Cerebellar cortex (tissue), 1 donor: ENCODE measurements at places on chromosomes 5 and 9.

DNA sequence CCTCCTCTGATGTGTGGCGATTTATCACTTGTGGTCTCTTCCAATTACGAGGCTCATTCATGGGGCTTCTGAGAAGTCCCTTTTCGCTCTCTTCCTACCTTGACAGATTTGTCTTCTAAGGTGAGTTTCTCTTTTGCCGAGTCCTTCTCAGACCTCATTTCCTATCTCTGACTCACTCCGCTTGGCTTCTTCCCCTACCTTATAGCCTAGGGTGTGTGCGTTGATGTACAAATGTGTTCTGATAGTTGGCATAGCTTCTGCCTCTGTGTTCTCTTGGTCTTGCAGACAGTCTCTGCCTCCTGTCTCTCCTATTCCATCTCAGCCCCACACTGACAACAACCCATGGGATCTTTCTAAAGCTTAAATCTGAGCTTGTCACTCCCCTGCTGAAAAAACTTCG, 56.9 kb upstream of the SHB start:
- no peak for DNase-seq

GRCh38 chr5:86838083-86838482, 220.3 kb downstream of the COX7C start:
- no peak for DNase-seq

DNA sequence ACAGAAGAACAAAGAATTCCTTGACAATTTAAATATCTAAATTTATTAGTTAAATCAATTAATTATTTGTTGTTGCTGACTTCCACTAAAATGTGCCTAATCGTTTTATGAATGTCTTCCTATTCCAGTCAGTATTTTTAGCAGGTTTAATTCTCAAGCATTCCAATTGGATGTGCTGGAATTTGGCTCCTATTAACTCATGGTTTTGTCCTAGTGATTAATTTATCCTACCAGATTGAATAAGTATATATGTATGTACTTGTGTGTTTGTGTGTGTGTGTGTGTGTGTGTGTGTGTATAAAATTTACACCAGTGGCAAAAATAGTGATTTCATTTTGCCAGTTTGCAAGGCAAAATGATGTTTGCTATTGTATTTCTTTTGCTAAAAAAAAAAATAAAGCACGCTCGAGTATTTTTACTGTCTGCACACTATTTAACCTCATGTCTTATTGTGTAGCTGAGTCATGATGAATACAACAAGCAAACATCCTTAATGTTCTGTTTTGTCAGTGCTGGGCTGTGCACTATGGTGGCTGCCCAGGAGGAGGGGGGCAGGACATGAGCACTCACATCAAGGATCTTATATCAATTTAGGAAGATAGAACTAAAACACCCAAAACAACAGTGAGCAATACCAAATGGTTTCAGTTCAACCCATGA, 375.5 kb downstream of the PDE4D start:
- DNase-seq: no peak

DNA sequence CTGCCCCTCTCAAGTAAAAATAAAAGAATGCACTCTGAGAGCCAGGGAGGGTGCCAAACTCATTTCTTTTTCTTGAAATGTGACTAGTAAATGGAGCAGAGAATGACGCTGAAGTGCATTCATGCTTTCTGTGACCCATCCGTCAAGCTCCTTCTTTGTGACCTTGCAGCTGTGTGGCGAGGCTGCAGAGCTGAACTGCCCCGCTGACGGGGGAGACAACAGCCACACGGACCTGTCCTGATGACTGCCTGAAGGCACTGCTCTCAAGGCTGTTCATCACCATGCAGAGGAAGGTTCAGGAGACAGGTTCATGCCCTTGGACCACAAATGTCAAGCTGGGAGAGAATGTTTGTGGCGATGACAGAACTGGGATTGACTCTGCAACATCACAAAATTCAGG, 21.0 kb upstream of the RASGEF1C start:
- DNase-seq: no peak

GRCh38 chr9:93222890-93223259, 38.9 kb downstream of the WNK2 start:
- no peak for DNase-seq

DNA sequence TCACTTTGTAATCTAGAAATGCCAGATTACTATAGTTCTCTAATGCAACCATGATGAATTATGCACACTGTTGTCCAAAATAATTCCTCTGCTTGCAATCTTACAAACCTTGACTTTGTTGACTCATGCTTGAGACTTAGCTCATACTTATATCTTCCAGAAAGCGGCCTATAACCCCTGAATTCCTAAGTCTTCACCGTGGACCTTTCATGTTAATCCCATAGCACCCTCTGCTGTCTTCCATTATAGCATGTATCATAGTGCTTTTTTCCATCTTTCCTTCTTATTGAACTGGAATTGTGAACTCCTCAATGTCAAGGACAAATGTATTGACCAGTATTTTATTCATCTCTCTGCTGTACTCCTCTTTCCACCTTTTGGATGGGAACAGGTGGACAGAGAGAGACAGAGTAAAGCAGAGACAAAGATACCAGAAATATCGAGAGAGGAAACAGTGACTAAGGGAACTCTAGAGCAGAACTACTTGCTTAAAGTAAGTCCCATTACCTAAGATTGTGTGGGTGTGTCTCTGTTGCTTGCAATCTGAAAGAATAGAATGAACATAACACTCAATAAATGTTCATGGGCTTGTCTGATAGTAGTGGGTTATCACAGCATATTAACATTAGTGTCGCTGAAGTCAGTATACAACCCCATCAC, 110.0 kb downstream of the LURAP1L start:
- peak; percentile 74 for DNase-seq

DNA sequence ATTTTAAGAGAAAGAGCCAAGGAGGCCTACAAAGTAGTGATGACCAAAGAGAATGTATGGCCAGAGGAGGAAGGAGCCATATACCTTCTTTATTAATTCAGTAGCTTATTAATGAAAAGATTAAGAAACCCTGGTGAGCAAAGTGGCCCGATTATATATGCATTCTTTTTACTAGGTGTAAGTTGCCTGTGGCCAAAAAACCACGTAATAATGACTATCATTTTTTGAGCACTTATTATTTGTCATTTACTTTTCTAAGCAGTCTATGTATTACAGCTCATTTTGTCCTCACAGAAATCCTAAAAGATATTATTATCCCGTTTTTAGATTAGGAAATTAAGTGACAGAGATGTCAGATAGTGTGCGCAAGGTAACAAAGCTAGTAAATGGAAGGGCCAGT, 3.0 kb downstream of the CWC27 start:
- no peak for DNase-seq

GRCh38 chr9:72923077-72923476, 29.8 kb downstream of the ALDH1A1 start:
- no peak for DNase-seq

- no peak for DNase-seq
Observed at GRCh38 chr5:138754699-138755057, 1.5 kb downstream of the CTNNA1 start.

DNA sequence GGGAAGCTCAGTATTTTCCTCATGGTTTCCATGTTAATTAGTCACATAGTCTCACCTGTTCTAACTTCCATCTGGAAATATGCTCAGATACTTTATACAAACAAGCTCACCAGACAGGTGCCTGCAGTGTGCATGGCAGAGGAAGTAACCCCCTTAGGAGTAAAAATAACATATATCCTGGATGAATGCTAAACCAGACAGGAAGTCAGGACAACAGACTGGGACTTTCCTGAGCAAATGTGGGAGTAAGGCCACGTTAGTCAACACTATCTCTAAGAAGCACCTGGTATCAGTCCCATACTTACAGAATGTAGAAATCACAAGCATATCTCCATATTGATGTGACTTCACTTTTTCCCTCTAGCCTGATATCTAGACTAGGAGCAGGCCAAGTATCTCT, 128.4 kb downstream of the SEC61B start:
- DNase-seq: no peak

DNA sequence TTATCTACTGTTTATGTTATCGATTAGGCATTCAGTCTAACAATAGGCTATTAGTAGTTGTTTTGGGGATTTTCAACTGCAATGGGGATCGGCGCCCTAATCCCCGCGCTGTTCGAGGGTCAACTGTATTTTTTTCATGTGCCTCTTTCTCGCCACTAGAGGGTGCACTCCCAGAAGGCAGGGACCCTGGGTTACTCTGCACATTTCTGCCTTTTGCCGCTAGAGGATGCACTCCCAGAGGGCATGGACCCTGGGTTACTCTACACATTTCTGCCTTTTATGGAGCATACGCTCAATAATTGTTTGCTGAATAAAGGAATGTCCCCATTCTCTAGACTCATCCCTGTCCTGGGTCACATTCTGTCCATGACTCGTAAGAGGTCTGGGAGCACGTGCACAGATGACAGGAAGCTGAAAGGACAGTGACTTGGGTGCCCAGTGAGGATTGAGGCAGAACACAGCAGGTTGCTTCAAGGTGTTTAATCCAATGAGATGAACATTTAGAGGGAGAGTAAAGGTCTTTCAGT, 27.9 kb upstream of the RECK start:
- peak; percentile 64 for DNase-seq
